Ovary (tissue), 10 donors: ENCODE measurements at places on chromosomes 4 and X.

DNA sequence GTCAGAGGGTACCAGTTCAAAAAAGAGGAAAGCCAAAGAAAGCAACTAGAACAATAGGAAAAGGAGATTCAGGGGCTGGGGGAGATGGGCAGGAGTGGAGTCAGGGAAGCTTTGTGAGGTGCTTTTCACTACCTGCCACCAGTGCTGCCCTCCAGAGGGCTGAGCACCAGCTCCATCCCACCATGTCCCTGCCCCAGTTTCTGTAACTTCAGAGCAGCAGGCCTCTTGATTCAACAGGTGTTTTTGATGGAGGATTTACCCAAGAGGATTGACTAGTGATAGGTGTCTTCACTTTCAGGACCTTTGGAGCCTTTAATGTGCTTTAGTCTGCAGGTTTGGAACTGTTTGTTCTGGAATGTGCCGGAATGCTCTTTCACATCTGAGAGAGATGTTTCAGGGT, 12.1 kb downstream of the KIT start:
- DNase-seq = no peak

- DNase-seq = no peak
Measured at GRCh38 chr4:2500547-2500946, 31.6 kb downstream of the RNF4 start.

GRCh38 chr4:148477276-148477675, 35.1 kb upstream of the NR3C2 start:
- DNase-seq = no peak

GRCh38 chr4:8319061-8319460, 49.5 kb downstream of the HTRA3 start:
- DNase-seq = peak; percentile 9

DNA sequence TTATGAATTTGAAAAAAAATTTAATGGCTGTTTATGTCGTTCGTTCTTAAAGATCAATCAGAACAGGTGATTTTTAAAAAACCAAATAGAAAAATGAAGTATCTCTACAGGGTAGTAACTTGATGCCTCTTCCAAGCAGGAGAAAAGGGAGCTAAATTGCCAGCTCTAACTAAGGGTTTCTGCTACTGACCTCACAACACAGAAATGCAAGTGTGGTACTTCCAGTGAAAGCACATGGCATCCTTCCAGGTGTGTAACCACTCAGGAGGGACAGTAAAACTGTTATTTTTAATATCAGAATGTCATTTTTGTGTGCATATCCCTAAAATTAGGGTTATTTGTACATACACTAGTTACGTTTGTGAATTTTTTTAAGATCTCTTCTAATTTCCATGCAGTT, 116.8 kb upstream of the ZCCHC13 start:
- no peak for DNase-seq

GRCh38 chr4:37968747-37969146, 8.5 kb downstream of the PTTG2 start:
- DNase-seq = no peak

DNA sequence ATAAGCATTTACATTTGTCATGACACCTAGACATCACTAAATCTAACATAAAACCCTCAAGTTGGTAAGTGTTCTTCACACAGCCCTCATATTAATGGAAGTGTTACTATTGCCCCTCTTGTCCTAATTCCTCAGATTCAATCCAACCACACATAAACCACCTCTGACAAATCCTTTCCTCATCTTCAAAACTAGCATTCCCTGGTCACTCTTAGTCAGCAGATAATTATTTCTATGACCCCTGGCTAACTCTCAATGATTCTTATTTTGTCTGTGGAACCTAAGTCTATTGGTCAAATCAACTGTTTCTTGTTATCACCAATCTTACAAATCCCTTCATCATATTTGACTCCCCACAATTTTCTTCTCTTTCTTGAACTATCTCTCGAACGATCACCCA, 168.6 kb downstream of the PPP3CA start:
- DNase-seq = no peak

DNA sequence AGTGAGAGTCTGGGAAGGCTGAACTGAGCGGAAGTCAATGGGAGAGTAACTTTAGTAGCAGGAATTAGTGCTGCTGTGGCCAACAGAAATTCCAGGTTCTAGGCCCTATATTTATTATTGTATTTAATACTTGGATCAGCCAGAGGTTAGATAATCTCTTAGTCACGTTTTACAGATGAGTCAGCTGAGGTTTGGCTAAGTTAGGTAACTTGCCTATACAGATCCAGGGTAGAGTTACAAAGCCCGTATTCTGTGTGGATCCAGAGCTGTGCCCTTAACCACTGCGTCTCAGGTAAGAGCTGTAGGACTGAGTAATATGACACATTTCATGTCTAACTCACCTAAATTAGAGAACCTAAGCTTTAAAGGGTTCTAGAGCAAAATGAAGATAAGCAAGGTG, 20.5 kb downstream of the PSMD10 start:
- DNase-seq = no peak

DNA sequence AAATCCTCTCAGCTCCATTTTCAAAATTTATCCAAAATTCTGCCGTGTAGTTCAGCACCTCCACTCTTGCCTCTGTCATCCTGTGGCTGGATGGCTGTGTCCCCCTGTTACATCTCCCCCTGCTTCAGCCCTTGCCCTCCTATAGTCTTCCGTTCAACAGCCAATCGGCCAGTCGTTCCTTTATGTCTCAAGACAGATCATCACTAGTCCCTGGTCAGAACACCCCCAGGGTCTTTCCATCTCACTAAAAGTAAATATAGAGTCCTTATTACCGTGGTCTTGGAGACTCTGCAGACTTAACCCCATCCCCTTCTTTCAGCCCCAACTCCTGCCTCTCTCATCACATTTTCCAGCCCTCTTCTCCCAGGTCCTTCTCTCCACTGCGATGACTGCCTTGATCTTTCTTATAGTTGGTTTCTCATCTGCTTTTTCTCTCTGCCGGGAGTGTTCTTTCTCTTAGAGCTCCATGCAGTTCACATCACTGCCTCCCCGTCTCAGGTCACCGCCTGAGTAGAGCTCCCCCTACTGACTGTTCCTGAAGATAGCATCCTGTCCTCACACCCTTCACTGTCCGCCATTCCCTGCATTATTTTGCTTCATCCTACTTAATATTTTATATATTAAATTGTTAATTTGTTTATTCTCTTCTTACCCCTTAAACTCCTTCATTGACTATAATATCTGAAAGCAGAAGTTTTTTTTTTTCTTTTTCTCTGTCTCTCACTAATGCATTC, 736.9 kb upstream of the MAGEB2 start:
- DNase-seq = no peak
